ENCODE measurements at places on chromosomes 1 and 21.

- no peak for DNase-seq
These were observed 11.7 kb downstream of the CAPN9 start for GRCh38 chr1:230758709-230759368.

DNA sequence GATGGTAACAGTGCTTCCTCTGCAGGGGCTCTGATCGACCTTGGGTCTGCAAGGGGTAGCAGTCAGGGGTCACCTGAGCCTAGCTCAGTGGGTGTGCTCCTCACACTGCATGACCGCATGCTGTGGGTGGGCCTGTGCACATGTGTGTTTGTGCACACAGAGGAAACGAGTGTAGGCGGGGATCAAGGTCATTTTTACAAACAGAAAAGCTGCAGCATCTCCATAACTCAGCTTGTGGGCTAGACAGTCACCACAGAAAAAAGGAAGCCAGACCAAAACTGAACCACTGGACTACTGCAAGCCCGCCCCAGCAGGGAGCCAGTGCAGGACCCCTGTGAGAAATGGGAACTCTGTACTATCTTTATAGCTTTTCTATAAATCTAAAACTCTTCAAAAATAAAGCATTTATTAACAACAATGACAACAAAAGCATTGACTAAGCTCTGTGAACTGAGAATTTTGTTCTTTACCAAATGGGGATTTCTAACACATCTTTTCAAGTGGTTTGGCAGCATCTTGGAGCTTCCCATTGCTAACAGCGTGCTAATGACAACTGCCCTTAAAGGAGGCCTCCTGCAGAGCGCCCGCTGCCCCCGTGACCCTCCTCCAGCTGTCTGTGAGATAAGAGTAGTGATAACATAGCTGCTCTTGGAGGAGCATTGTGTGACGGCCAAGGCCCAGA, 19.9 kb upstream of the NEK2 start:
- no peak for DNase-seq

DNA sequence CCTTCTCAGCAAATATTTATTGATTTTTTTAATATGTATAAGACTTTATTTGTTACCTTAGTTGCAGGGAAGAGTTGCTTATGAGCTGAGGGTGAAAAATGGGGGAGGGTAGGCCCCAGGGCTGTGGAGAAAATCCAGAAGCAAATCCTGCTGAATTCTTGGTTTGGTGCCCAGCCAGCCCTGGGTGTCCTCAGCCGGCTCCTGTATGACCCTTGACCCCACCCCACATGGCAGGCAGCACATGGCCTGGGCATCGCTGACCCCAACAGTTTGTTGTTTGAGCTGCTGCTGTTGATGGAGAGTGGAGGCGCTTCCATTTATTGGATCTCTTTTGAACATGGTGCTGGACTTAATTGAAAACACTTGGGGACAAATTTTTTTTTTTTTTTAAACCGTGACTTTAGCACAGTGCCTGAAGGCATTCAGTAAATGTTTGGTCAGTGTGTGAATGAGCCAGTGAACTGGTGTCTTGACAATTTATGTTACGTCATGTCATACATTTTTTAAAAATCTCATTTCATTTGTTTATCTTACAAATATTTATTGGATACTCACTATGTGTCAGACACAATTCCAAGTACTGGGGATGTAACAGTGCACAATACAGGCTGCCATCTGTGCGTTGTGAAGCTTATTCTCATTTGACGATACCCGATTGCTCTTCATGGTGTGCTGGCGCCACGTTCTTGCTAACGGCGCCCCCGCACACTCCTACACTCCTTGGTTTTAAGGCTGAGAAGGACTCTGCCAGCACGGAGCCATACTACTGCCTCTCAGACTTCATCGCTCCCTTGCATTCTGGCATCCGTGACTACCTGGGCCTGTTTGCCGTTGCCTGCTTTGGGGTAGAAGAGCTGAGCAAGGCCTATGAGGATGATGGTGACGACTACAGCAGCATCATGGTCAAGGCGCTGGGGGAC, 98.8 kb downstream of the MTR start:
- DNase-seq, result peak; percentile 75

DNA sequence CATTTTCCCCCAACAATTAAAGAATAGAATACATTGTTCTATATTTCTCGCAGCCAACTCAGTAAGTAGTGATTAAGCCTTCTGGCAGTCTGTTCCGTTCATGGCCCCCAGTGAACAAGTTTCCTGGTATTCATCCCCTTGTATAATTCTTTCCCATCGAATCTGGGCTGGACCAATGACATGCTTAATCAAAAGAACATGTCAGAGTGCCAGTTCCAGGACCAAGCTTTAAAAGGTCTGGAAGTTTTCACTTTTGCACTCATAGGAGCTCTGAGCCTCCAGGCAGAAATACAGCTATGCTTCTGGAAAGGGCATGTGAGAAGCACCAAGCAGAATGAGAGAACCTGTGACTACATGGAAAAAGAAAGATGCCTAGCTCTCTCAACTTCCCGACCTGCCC, 22.5 kb upstream of the DPYD start:
- DNase-seq, result no peak

GRCh38 chr1:150529017-150529416, 13.5 kb downstream of the FALEC start:
- DNase-seq, result no peak

DNA sequence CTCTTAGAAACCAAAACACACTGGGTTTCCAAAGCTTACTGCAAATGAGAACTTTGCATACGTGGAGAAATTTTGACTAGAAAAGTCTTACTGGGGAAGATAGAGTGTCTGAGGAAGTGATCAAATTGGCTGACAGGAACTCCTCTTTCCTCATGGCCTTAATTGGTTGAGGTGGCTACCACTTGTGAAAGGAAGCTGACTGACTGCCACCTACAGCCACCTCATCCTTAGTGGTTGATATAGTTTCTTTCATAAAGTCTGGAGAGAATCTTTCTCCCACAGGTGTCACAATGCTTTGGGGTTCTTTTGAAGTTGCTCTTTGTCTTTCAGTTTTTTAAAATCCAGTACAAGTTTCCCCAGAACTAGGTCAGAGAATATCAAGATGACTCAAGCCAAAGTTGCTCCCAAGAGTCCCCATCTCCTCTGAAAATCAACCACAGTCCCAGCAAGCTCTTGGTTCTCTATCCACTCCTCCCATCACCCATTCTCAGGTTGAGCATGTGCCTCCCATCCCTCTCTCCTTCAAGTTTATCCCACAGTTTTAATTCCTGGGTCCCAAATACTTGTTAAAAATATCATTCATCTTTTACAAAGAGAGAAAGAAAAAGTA, 43.3 kb downstream of the GPR88 start:
- DNase-seq, result no peak
